Astrocyte (in vitro differentiated cells and primary cell): ENCODE measurements at places on chromosomes 1 and 21.

DNA sequence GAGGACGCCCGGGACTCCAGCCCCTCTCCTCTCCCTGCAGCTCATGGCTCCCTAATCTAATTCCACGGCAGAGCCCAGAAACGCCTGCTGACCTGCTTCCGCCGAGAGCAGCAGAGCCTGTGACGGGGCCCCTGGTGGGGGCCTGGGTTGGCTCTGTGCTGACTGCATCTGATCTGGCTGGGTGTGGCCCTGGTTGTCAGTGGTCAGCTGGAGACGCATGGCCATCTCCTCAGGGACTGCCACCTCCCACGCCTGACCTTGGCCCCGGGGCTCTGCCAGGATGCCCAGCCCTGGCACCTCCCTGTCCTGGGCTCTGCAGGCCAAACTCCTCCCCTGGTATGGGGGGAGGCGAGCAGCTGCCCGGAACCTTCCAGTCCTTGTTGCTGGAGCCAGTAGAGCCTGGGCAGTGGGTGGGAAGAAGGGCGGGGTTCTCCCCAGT is 1.1 kb upstream of the PLCH2 start:
- DNase-seq: no peak

GRCh38 chr21:42461881-42462877 is 33.8 kb downstream of the RSPH1 start:
- DNase-seq: no peak

GRCh38 chr21:39885119-39885848 is 18.0 kb downstream of the PCP4 start:
- DNase-seq: peak; percentile 2

- peak; percentile 85 for DNase-seq
Observed at GRCh38 chr1:89041119-89041641, 18.5 kb upstream of the GBP3 start.

DNA sequence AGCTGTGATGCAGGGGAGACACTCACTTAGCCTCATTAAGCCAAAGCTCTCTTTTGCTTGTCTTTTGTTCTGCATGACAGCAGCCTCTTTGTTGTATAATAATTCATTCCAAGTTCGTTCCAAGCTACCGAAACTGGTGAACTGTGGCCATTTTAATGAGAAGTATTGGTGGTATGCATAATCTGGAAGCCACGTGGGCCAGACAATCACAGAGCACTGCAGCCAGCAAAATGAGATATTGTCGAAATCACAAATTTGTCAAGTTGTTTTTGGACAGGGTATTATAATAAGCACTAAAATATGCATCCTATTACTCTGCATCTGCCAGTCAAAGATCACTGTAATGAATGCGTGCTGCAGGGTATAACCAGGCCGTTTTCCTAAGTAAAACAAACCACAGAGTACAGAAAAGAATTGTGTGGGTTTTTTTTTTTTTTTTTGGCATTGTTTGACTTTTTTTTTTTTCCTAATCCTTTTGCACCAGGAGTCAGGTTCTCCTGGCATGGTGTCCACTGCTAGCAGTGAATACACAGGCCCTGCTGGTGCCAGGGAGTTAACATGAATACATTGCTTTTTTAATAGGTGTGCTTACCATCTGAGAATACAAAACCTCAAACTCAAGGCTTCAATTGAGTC is 423.9 kb downstream of the PTBP2 start:
- peak; percentile 99 for DNase-seq

DNA sequence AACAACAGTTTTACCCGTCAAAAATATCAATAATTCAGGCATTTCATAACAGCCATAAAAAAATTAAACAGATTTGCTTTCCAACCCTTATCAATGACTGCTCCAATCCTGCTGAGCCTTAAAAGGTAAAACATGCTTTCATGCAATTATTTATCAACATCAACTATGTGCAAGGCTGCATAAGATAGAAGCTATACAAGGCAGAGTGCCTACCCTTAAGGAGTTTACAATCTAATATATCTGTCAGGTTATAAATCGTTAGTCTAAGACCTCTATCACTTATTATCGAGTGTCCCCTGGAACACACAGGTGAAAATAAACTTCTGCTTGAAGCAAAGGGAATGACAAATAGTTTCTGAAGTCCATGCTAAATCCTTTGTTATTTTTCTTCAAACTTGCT is 1.8 kb downstream of the ERRFI1 start:
- no peak for DNase-seq

DNA sequence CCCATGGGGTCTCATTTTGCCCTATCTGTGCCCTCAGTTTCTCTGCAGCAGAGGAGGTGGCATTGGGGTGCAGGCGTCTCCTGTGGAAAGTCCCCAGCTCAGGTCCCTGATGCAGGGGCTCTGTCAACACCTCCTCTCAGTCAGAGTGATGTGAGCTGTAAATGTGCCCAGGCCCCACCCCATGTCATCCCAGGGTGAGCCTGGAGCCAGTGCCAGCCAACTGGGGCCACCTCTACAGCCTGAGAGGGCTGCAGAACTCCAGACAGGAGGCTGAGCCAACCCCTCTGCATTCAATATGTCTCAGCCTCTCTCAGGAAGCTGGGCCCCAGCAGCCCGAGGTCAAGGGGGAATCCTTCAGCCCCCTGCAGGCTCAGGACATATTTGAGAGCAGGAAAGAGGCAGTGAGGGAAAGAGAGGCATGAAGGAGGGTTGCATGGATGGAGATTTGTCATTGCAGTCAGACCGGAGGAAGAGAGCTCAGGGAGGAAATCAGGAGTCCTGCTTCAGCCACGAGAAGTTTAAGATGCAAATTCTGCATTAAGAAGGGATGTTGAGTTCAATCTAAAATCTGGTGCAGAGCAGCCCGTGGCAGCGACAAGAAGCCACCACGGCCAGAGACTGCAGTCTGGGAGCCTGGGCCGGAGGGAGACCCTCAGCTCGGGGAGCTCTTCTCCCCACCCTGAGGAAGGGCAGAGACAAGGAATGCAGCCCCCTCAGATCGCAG is 288.2 kb upstream of the VAMP3 start:
- DNase-seq: no peak

GRCh38 chr1:176783309-176783708 is 320.3 kb downstream of the PAPPA2 start:
- no peak for DNase-seq
